ENCODE measurements at places on chromosomes 5 and 9. TPM values are rescaled to one million over a fixed set of nuclear protein-coding genes. Genes with fewer than 3 reads are reported as not detected.

DNA sequence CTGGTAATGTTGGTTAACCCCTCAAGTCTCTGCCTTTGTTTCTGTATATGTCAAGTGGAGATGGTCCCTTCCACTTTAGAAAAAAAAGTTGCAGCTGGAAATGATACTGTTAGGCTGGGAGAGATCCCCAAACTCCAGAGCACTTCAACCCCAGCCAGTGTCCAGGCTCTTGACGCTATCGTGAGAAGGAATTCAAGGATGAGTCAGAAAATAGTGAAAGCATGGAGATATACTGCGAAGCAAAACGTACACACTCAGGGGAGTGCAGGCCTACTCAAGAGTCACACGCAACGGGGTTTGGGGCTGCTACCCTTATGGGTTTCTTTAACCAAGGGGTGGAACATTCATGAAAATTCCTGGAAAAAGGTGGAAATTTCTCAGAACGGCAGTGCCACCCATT, 24.9 kb downstream of the KCNV2 start:
- H3K27ac ChIP-seq: peak overlapping the region; percentile 58
- no peaks in the 10 kb centered on the region for H3K27me3 ChIP-seq
- H3K4me3 ChIP-seq: no peak overlapping the region
- H3K4me1 ChIP-seq: peaks cover 59% of the 10 kb centered on the region

GRCh38 chr5:123209502-123210027, 120.5 kb downstream of the PRDM6 start:
- H3K36me3 ChIP-seq: no peaks in the 10 kb centered on the region
- no peak for DNase-seq
- H3K27me3 ChIP-seq: no peaks in the 10 kb centered on the region
- no peak overlapping the region for H3K4me3 ChIP-seq
- H3K27ac ChIP-seq: no peak overlapping the region

- H3K4me3 ChIP-seq: no peak overlapping the region
- H3K4me1 ChIP-seq: no peaks in the 10 kb centered on the region
- H3K27me3 ChIP-seq: no peaks in the 10 kb centered on the region
- H3K36me3 ChIP-seq: no peaks in the 10 kb centered on the region
These were observed 7.0 kb downstream of the IGFBPL1 start for GRCh38 chr9:38417003-38417945.

Gene P4HA2
- 32.3 TPM for total RNA-seq

Gene GARIN3
- total RNA-seq: not detected

Measured in body of pancreas (tissue), 4 donors.